Hematopoietic multipotent progenitor cell treated with erythropoietin and hydrocortisone succinate and interleukin-3 and kit ligand, for 8 days (in vitro differentiated cells): ENCODE measurements at places on chromosomes 3 and 15.

- peak; percentile 80 for DNase-seq
These were observed 6.6 kb upstream of the CHSY1 start for GRCh38 chr15:101258238-101259144.

DNA sequence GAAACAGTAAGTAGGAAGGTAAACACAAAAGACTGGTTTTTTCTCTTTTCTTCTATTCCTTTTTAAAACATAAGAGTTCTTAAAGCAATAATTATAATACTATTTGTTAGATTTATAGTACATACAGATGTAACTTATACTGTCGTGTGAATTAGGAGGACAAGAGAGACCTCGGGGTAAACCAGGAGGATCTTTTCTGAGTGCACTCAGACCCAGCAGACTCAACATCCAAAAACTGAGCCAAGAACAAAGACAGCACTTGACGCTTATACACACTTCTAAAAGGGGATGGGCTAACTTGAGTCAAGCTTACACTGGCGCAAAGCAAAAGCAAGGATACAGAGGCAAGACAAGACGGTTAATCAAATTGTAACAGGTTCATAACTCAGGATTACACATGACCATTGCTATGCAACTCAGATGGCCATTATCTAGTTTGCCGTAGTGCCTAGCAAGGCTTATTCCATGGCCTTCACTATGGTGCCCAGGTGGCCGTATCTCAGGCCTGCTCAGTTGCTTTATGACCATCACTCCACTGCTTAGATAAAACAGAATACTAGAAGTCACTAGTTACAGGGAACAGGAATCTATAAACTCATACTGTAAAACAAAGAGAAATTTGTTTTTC is 18.6 kb downstream of the MTHFS start:
- peak; percentile 10 for DNase-seq

- no peak for DNase-seq
These were observed 921.2 kb downstream of the SQOR start for GRCh38 chr15:46556010-46556409.

DNA sequence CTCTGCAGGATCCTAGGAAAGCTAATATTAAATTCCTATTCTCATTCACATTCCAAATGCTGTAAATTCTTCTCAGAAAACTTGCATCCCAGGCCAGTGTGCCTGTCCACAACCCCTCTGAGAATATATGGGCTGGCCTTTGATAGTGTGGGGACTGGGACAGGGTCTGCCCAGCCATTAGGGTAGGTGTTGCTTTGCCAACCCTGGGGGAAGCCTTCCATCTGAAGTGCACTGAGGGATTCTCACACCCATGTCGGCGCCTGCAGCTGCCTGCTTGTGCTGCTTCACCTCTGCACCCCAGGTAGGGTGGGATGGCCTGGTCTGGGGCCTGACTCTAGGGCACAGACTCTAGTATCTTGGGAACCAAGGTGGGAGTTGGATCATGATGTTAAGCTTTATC is 15.2 kb upstream of the EXOG start:
- no peak for DNase-seq

- peak; percentile 41 for DNase-seq
These were observed 50.8 kb upstream of the PLAAT1 start for GRCh38 chr3:193190146-193190786.

DNA sequence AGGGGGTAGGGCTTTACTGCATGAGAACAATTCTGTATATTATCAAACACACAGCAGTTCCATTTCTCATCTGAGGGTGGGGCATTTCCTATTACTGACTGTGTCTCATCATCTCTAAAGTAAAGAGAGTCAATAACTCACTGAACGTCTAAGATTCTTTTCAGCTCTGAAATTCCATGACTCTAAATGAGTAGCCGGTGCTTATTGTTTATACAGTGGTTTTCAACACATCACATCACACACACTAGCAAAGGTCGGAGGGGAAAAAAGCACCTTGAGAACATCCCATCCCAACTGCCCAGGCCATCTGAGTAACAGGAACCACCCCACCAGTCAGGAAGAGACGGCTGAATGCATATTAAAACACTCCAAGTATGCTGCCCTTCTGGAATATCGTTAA is 196.0 kb downstream of the SUCLG2 start:
- DNase-seq: no peak

- DNase-seq: no peak
These were observed 177.1 kb upstream of the ARHGEF26 start for GRCh38 chr3:153944084-153944483.

DNA sequence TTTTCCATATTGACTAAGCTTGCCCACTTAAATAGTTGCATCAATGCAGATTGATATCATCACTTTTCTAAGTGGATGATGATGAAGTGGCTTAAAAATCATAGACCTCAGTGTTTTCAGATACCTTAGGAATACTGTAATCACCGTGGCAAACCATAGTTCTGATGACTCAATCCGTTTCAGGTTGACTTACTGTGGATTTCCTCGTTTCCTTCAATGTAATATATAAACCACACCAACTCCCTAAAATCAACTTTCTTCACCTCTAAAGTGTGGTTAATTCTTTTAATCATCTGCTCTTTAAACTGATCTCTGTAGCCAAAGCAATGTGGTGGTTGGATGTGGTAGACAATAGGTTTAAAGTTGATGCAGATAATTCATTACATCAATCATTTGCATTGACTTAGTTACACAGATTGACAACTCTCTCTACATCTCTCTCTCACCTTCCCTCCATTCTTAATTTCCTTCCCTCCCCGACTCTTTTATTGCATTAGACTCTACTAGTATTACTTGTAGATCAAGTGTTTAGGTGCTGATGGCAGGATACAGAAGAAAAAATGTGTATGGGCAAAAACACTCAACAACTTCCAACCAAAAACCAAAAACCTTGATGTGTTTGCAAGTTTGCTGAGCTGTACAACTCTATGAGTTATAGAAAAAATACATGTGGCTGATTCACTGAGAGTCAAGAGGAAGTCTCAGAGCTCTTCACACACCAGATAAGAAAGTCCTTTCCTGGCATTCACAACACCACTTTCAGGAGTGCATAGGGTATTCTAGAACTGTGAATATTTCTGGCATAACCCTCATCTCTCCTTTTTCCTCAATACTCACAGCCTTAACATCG is 243.5 kb downstream of the NFKBIZ start:
- no peak for DNase-seq

GRCh38 chr3:9066141-9066540 is 102.9 kb upstream of the RAD18 start:
- no peak for DNase-seq

- no peak for DNase-seq
These were observed 211.7 kb downstream of the MBNL1 start for GRCh38 chr3:152480282-152480953.

DNA sequence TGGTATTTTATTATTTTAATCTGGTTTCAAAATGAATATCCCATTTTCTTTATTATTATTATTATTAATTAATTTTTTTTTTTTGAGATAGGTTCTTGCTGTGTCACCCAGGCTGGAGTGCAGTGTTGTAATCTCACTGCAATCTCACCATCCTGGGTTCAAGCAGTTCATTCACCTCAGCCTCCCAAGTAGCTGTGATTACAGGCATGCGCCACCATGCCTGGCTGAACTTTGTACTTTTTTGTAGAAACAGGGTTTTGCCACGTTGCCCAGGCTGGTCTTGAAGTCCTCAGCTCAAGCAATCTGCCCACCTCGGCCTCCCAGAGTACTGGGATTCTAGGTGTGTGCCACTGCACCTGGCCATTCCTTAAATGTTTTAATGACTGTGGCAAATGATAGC is 28.6 kb downstream of the DAG1 start:
- DNase-seq: no peak

DNA sequence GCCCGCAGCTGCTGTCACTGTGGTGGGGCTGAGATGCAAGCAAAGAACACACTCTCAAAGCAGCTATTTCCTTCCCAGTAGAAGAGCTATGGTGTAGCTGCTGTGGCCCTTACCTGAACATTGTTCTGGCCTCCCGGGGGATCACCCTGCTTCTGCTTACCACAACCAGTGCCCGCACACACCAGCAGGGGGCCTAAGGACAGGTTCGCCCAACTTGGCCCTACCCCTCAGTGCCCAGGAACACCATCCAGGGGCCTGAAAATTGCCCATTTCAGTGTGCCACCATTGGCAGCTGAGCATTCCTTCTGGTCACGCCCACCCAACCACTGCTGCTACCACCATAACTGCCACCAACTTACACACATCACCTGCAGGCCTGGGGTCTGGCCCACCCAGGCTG is 113.0 kb downstream of the TP63 start:
- no peak for DNase-seq

GRCh38 chr3:33047842-33048834 is 48.8 kb downstream of the GLB1 start:
- no peak for DNase-seq

GRCh38 chr3:79154865-79155264 is 612.9 kb downstream of the ROBO1 start:
- no peak for DNase-seq
